ENCODE measurements at places on chromosomes 12 and 14.

- peak; percentile 50 for DNase-seq
Measured at GRCh38 chr12:16348435-16349130, 1.1 kb downstream of the MGST1 start.

GRCh38 chr12:69981881-69982475, 157.0 kb downstream of the MYRFL start:
- no peak for DNase-seq

DNA sequence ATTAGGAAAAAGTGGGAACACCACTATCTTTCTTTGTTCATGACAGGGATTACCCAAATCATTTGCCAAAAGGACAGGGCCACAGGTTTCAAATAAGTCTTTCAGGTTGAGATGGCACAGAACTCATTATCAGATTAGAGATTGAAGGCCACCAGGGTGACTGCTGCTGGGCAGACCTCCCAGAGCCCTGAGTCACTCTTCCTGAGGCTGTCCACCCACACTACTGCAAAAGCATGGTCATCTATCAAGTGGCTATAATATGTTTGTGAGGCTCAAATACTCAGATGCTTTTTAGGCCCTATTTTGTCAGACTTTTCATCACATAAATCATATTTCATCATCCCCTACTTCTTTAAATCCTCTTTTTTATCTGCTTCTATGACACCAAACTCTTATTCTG, 155.3 kb upstream of the CCDC196 start:
- DNase-seq, result no peak

DNA sequence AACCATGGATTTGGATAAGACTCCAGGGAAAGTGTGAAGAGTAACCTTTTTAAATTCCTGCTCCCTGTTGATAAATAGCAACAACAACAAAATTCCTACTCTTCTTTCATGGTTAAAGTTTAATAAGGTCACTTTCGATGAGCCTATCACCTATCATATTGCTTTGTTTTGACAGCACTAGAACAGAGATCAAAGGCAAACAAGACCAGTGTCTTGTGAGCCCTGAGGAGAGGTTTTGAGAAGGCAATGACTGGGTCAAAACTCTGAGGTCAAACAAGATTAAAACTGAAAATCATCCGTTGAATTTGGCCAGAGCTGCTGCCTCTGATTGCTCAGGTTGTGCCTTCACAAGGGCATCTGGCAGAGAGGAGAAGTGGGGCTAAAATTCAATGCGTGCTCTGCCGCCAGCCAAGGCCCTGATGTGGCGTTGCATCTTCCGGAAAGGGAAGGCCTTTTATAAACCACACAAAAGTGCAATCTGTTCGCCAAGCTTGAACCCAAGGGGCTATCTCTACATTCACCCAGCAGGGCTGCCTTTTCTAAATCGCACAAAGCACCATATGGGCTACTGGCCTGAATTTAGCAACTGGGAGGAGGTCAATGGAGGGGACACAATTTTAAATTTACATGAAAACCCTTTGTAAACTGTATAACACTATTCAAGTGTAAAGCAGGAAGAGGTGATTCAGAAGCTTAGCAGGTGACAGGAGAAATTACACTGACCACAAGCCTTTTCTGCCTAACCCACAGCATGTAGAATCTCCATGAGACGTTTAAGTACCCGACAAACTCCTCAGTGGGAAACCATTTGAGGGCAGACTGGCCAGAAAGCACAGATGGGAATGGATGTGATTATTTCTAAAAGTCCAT, 140.8 kb downstream of the DAD1 start:
- no peak for DNase-seq

DNA sequence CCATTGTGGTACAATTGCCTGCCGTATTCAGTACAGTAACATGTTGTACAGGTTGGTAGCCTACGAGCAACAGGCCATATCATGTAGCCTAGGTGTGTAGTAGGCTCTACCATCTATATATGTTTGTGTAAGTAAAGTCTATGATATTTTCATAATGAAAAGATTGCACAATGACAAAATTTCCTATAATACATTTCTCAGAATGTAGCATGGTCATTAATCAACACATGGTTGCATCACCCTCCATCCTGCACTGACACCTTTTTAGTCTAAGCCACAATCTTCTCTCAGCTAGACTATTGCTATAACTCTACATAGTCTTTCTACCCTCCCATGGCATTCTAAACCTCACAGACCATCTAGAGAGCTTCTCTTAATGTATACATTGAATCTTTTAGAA, 158.5 kb upstream of the HMGA2 start:
- peak; percentile 30 for DNase-seq

DNA sequence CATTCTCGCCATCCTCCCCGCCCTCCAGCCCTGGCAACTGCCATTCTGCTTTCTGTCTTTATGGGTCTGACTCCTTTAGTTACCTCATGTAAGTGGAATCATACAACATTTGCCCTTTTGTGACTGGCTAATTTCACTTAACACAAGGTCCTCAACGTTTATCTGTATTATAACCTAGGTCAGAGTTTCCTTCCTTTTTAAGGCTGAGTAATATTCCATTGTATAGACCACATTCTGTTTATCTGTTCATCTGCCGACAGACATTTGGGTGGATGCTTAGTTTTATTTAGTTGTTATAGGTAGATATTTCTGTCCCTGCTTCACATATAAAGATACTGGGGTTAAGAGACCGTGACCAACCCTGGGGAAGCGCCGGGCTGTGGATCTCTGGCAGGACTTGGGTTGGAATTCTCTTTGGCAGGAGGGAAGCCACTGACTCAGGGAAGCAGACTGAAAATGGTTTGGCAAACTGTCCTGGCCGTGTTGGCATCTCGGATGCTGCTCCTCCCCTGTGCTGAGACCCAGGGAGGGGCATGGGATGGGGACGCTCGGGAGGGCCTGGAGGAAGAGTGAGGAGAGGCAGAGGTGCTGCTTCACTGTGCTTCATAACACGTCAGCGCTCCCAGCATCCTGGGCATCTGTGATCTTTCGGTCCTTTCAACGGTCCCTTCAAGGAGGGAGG, 38.9 kb downstream of the TEAD4 start:
- no peak for DNase-seq

GRCh38 chr14:104321802-104322130, 183.4 kb downstream of the KIF26A start:
- DNase-seq, result no peak

- DNase-seq, result peak; percentile 53
Measured at GRCh38 chr14:20179218-20179617, 11.5 kb upstream of the OR11G2 start.

- no peak for DNase-seq
Measured at GRCh38 chr14:88545256-88545655, 9.6 kb downstream of the PTPN21 start.

GRCh38 chr14:54766276-54767138, 136.1 kb downstream of the GCH1 start:
- DNase-seq, result peak; percentile 4

- DNase-seq, result peak; percentile 74
Measured at GRCh38 chr12:43882578-43883178, 46.8 kb downstream of the TMEM117 start.

All from OCI-M1 (cell line).